ENCODE measurements at places on chromosomes 16 and 17.

GRCh38 chr17:55520402-55520801 lies 9.2 kb upstream of the SMIM36 start:
- no peak for DNase-seq

- no peak for DNase-seq
Observed at GRCh38 chr17:62809656-62810055, 1.5 kb upstream of the MARCHF10 start.

DNA sequence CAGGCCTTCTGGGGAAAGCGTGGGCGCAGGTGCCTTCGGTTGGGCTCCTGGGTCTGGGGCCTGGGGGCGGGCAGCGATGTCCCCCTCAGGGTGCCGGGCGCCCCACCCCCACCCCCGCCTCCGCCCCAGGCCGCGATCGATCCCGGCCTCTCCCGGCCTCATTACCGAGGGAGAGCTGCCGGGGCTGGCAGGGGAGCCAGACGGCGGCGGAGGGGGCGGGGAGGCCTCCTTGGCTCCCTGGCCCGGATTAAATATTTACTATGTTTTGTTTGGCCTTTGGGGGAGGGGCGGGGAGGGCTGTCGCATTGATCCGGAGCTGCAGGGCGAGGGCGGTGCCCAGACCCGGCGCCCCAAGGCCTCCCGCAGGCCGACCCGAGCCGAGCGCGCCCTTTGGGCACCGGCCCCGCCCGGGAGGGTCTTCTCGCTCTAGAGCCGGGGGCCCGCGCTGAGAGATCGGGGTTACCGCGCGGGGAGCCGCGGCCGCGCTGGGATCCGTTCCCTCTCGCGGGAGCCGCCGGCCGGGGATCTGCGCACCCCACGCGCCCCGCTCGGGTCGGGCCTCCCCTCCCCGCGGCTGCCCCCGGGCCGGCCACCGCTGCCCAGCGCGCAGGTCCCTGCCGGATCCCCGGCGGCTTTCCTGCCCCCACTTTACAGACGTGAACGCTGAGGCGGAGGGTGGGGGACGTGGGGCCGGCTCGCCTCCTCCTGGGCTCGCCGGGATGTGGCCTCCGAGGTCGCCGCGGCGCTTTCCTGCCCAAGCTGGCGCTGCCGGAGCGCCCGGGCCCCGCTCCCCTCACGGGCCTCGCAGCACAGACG lies 27.0 kb downstream of the RTN4RL1 start:
- no peak for DNase-seq

DNA sequence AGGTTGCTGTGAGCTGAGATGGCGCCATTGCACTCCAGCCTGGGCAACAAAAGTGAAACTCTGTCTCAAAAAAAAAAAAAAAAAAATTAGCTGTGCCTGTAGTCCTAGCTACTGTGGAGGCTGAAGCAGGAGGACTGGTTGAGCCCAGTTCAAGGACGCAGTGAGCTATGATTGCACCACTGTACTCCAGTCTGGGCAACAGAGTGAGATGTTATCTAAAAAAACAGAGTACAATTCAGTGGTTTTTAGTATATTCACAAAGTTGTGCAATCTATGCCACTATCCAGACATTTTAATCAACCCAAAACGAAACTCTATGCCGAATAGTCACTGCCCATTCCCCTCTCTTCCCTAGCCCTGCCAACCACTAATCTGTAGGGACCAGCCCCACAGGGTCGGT lies 25.1 kb downstream of the C16orf54 start:
- no peak for DNase-seq

DNA sequence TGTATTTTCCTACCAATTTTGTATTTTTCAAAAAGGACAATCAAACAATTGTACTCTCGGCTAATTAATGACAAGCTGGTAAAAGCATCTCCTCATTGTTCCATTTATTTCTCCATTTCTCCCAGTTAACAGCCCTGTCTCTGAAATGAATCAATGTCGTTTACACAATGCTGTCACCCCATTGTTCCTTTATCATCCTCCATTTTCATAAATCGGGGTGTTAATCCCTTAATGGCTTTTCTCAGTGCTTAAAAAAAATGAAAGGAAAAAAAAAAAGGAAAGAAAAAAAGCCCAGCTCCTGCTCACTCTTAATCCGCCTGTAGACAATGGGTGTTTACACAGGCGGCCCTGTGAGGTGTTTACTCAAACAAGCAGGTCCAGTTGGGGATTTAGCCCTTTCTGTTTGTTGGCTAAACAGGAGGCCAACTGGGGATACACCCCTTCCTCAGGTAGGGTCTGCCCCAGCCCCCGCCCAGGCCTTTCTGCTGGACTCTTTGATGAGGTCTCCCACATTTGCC lies 86.8 kb upstream of the SALL1 start:
- no peak for DNase-seq

DNA sequence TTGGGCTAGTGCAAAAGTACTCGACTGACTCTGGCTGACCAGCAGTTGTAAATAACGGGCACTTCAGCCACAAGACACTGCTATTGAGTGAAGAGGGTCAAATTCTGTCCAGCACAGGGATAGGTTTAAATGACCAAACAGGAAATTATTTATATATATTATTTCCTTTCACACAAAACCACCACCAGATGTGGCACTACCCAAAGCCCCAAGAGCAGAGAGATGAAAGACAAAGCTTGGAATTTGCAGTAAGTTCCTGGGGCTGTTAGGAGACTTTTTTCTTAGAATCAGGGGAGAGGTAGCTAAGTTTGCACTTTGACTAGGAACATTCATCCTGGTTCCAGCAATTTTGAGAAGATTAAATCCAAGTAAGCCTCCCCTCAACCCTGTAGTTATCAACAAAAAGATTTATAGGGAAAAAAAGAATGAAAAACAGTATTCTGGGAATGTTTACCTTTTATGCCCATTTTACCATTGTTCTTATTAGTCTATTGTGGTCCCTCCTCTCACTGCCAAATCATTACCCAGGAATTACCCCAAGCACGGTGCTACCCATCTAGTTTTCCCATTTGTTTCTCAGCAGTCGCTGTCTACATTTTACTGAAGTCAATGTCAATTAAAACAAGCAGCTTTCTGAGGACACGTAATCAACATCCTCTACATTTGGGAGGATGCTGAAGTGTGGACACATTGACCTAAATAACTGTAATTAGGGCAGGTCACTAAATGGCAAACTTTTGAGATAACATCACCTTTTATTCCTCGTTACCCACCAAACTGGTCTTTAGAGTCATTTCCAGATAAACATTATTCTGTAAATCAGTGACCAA lies 43.5 kb downstream of the GRB7 start:
- DNase-seq = no peak

DNA sequence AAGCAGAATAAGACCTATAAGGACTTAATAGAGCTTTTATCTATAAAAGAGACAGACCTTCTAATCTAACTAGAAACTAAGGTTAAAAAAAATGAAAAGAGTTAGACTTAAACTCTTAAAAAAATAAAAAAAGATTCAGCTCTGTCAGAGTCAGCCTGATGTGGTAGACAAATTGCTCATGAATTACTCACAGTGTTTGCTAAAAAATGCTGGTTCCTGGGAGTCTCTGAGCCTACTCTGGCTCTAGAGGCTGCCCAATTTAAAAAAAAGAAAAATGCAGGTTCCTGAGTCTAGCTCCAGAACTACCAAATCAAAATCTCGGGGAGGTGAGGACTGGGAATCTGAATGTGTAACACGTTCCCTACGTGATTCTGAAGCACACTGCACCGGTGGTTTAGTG lies 18.1 kb downstream of the SOST start:
- DNase-seq = no peak

GRCh38 chr17:69402052-69402451 lies 12.4 kb upstream of the MAP2K6 start:
- no peak for DNase-seq

- DNase-seq = no peak
Observed at GRCh38 chr16:57760357-57761160, 25.0 kb downstream of the KATNB1 start.

GRCh38 chr16:24906199-24906808 lies 60.5 kb downstream of the SLC5A11 start:
- DNase-seq = peak; percentile 14

DNA sequence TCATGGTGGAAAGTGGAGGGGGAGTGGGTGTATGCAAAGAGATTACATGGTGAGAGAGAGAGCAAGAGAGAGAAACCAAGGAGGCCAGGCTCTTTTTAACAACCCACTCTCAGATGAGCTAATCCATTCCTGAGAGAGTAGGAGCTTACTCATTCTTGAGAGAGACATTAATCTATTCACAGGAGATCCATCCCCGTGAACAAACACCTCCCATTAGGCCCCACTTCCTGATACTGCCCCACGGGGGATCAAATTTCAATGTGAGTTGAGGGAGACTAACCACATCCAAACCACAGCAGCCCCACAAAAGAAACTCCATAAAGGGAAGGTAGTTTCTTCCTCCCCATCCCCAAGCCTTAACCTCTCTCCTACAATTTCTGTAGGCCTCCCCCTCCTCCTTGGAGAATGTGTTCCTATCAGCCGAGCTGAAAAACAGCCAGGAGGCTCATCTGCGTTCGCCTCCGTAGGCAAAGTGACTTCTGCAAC lies 450.0 kb downstream of the NPIPA7 start:
- DNase-seq = no peak

GRCh38 chr17:50884439-50885311 lies 18.5 kb upstream of the TOB1 start:
- DNase-seq = no peak

DNA sequence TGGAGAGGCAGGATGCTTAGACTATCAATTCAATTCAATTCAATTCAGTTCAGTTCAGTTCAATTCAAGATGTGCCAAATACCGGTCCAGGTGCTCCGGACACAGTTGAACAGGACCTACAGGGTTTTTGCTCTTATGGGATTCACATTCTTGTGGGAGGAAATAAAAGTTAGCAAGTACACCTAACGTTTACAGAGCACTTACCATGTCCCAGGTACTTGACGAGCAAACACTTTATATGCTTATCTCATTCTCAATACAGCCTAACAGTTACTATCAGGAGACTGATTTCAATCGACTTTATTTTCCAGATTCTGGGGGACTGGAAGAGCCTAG lies 467 bp upstream of the GDE1 start:
- no peak for DNase-seq

DNA sequence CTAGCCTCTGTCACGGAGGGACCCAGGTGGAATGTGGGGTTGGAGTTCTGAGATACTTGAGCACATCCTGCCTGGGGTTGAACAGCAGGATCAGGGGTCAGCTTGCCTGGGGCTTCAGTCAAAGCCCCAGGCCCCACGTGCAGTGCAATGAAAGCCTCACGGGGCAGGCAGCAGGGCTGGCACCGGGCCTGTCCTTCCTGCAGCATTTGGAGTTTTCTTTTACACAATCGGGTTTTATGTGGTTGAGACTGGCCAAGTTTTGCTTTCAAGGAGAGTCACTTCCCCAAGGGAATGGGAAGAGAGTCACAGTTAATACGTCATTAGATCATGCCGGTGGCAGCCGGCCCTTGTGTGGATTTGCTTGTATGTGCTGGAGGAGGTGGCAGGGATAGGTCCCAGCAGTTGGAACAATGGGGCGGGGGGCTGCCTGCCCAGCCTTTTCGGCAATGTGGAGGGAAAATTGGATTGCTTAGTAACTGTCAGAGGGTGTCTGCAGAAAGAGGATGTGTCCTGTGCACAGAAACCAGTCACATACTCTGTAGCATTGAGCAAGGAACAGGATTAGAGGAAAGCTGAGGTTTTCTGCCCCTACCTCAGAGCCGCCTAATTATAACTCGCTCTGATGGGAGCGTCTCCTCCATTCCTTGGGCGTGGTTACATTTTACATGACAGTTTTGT lies 4.5 kb downstream of the RMI2 start:
- peak; percentile 97 for DNase-seq

DNA sequence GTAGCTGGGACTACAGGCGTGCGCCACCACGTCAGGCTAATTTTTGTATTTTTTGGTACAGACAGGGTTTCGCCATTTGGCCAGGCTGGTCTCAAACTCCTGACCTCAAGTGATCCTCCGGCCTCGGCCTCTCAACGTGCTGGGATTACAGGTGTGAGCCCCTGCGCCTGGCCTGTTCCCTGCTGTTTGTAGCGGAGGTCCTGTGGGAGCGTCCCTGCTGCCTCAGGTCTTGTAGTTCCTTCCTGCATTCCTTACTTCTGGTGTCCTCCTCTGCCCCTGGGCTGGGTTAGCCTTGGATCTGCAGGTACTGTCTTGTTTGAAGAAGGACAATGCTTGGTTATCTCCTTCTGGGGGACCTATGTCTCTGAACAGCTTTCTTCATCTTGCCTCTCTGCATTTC lies 23.6 kb upstream of the G6PC1 start:
- DNase-seq = no peak

GRCh38 chr16:4263504-4264436 lies 9.1 kb downstream of the TFAP4 start:
- DNase-seq = no peak

DNA sequence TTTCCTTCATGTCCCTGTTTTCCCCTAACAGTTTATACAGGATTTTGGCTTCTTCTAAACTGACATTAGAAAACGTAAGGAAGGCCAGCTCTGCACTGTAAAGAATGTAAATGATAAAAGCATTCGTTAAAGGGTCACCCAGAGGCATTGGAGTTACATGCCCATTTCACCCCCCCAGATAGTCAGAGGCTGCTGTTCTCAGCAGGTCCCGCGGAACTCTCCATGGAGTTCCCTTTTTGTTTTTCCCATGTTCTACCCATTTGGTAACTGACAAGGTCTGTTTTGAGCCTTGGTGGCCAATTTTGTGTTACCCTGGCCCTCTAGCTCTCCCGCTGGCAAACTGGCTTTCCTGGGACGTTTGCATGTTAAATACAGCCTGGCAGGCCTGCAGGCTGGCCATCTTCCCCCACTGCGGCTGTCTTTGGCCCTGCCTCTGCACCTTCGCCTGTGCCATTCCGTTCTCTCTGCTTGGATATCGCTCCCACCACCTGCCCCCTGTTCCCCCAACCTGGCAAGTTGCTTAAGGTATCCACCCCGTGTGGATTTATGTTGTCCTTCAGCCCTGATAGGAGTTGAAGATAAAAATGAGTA lies 49.7 kb downstream of the EPN2 start:
- DNase-seq = no peak

DNA sequence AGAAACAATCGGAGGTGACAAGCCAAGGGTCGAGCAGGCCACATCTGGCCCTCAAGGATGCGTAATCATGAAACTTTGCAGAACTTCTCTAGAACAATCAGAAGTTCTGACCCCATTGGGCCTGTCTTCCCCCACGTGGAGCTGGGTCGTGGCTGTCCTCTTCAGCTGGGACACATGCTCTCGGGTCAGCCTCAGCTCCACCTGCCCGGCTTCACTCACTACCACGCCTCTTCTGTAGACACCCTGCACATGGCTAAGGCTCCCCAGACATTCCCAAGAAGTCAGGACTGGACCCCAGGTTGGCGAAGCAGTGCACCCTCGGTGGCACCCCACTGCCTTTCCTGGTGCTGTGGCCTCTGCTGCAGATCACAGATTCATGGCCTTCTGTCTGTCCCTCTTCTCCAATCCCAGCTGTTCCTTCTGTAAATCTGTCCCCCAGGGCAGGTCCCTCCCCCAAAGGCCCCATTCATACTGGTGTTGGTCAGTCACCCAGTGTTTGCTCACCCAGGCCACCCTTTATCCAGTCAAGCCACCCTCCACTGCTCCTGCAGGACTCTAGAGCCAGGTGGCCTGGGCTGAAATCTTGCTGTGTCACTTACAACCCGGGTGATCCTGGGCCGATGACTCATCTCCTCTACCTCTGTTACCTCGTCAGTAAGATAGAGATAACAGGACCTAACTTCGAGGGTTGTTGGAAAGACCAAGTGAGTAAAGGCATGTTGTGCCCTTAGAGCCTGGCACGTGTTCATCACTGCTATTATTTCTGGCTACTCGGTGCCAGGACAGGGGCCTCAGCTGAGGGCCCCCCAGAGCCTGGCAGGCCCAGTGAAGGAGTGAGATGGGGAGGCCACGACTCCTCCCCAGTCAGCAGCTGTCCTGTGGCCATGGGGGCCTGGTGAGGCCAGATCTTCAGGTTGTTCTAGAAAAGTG lies 1.4 kb upstream of the SLC5A11 start:
- DNase-seq = no peak
